ENCODE measurements at places on chromosomes 11 and 22.

GRCh38 chr11:32602657-32603415, 19.2 kb downstream of the EIF3M start:
- no peak for DNase-seq

DNA sequence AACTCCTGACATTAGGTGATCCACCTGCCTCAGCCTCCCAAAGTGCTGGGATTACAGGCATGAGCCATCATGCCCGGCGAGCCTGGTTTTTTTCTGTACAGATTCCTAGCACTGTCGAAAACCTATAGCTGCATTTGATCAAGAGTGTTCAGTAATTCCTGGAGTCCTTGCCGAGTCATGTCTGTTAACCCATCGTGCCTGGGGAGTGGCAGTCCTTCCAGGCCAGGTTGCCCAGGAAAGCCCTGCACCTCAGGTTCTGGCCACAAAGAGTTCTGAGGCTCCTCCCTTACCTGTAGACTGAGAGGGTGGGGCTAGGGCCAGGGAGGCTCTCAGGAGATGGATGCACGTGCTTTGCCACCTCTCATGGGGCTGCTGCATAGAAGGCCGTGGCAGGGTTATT, 17.0 kb downstream of the YDJC start:
- no peak for DNase-seq

GRCh38 chr22:36775586-36775963, 344 bp downstream of the IFT27 start:
- DNase-seq: no peak

DNA sequence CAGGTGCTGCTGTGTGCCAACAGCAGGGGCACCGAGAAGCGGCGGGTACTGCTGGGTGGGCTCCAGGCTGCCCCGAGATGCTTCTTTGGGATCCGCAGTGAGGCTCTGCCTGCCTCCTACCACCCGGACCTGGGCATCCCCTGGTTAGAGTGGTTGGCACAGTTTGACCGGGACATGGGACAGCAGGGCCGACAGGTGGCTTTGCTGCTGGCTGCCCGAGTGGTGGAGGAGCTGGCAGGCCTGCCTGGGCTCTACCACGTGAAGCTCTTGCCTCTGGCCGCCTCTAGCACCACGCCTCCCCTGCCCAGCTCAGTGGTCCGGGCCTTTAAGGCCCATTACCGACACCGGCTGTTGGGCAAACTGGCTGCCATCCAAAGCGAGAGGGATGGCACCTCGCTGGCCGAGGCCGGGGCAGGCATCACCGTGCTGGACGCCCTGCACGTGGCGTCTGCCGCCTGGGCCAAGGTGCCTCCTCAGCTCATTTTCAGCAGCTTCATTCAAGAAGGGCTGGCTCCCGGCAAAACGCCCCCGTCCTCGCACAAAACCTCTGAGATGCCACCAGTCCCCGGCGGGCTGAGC, 1.9 kb downstream of the TIGD3 start:
- DNase-seq: no peak

DNA sequence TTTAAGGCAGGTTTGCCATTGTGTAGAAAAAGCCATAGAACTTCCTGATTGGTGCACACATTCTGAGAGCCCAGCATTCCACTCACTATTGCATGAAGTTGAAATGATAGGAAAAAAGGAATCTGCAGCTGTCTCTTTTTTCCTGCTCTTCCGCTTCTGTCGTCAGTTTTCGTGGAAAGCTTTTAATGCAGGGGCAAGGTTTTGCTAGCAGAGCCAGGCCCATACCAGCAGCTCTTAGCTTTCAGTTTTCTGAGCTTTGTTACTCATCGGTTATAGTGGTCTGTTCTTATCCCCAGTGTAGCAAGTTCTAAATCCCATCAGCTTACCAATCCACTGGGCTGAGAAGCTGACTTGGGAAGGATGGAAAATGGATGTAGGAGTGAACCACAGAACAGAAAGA, 162.9 kb upstream of the TTC12 start:
- DNase-seq: no peak

GRCh38 chr22:21796863-21797262, 61.3 kb upstream of the YPEL1 start:
- DNase-seq: peak; percentile 59

GRCh38 chr11:118913411-118914125, 12.2 kb downstream of the BCL9L start:
- peak; percentile 58 for DNase-seq

DNA sequence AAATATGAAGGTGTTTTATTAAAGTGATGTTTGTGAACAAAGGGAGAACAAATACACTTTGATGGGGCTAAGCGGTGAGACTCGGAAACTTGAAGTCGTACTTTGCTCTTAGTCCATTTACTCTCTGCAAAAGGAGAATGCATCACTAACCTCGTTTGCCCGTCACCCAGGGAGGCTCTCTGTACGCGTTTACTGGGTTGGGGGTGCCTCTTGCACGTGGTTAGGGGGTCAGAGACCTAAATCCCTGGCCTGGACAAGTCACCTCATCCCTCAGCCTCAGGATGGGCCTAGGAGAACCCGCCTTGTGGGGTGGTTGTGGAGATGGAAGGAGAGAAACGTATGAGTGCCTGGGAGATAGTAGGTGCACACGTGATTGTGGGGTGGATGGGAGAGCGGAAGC, 803 bp upstream of the IFT27 start:
- DNase-seq: no peak

DNA sequence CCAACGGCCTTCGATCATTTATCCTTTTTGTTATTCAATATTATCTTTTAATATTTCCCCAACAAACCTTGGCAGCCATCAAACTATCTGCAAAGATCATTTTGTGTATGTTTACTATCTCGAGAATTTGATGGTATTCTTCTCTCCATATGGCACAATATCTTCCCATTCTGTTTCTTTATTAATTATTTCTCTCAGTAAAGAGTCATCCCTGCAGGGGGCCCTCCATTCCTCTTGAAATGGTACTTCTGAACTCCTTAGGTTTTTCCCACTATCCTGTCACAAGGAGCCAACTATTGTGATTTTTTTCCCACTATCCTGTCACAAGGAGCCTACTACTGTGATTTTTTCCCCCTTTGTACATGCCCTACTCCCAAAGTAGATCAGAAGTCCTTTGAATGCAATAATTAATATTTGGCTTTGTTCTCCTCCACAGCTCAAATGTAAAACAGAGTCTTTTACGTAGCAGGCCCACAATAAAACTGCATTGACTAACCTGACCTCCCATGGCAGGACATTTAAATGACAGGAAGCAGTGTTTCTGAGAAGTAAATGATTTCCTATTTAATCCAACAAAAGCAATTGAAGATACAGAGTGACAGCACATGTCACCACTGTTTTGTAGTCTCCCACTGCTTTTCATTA, 43.3 kb downstream of the PDGFD start:
- DNase-seq: no peak

GRCh38 chr11:82680252-82680651, 53.4 kb downstream of the FAM181B start:
- no peak for DNase-seq

DNA sequence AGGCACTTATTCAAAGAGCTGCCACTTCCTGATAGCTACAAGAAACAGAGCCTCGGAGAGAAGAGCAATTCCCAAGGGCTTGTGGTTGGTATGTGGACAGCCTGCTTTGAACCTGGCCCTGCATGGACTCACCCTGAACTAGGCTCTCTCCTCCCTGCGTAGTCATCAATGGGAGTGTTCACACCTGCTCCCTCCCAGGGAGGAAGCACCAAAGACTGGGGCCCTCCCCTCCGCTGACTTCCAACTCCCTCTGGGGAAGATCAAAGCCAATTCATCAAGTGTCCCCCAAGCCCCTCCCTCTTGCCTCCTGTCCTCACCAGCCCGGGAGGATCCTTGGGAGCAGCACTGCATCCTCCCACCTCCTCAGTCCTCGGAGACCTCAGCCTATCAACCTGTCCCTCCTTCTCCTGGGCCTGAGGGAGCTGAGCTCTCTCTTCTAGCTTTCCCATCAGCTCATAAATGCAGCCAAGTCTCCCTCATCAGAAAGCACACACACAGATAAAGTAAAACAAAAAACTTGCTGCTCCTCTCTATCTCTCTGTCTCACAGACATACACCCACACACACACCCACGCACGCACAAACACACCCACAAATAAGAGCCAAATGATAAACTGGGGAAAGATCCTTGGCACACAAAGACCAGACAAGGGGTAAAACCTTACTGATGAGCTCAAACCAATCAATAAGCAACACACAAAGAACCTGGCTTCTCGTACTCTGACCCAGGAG, 3.3 kb downstream of the A4GALT start:
- no peak for DNase-seq

DNA sequence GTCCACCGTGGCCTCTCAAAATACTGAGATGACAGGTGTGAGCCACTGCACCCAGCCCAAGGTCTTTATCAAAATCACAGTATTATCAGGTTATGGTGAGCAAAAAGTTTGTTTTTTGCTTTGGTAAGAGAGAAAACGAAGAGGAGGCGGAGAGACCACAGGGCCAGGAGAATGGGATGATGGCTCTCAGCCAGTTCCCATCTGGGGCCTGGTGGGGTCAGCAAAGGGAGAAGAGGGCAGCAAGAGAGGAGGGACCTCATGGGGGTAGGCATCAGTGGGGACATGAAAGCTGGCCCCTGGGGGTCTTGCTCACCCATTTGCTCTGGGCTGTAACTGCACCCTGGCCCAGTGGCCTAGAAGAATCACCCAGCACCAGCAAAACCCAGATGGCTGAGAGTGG, 190.2 kb downstream of the SHANK2 start:
- DNase-seq: no peak

- DNase-seq: no peak
Measured at GRCh38 chr11:36441610-36442208, 68.4 kb downstream of the TRAF6 start.

- DNase-seq: no peak
Measured at GRCh38 chr22:37967637-37968451, 14.3 kb downstream of the POLR2F start.

All from hippocampal formation (tissue), 2 donors.